ENCODE measurements at places on chromosomes 6 and 20.
A peak's percentile ranks its signal among the peaks of the same experiment; 100 is the strongest.

- no peak for DNase-seq
Measured at GRCh38 chr6:20569000-20569610, 34.8 kb downstream of the CDKAL1 start.

DNA sequence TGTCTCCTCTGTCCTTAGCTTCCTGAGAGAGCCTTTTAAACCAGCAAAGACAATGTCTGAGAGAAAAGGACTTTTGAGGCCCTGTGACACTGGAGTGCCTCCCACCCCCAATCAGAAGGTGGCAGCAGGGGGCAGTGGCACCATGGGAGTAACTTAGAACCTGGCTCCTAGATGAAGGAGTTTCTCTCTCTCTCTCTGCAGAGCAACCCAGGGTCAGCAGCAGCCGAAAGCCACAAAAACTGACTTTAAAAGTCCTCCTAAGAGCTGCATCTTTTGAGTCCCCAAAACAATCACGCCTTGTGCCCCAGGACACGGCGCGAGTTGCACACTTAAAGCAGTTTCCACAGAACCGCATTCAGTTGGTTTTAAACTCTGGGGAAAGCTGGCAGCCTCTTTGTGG lies 5.3 kb upstream of the TCP11 start:
- peak; percentile 77 for DNase-seq

DNA sequence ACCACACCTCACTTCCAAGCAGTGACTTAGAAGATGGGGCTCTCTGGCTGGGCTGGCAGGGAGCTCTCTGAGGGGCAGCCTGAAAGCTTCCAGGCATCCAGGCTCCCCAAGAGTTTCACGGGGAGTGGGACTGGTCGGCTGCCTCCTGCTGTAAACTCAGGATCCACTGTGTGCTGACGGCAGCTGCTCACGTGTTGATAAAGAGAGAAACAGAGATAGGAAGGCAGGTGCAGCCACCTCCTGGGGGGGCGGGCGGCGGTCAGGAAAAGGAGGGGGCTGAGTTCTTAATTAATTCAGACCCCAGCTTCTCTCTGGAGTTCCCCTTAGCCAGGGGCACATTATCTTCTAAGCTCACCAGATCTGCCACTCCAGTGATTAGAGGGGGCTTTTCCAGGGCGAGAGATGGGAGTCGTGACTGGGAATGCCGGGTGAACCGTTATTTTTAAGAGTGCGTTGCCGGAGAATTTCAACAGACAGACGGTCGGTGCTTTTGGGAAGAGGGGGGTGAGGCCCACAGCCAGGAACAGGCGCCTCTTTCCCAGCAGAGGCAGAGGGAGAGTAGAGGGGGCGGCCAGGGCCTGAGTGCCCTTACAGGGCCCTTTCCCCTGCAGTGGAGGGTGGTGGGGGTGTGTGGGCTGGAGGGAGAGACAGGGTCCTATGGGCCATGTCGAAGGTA lies 70.9 kb downstream of the CD40 start:
- no peak for DNase-seq

DNA sequence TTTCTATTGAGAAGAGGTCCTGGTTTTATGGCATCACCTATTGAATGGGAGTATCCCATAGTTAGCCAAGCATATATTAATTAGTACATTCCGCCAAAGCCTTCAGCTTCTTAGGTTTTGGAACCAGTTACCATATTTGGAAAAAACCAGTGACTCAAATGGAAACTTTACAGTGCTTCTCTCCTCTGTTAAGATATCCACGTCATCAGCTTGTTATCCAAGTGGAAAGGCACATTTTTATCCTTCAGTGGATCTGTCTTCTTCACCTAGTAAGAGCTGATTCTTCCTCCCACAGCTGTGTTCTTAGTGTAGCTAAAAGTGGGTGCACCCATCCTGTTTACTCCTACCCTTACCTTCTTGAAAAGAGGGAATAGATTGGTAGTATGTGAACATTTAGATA lies 34.5 kb downstream of the TPD52L1 start:
- no peak for DNase-seq

- no peak for DNase-seq
Measured at GRCh38 chr20:44291754-44292153, 19.2 kb downstream of the FITM2 start.

- DNase-seq = no peak
Measured at GRCh38 chr20:4656491-4656890, 65.2 kb upstream of the PRND start.

- peak; percentile 81 for DNase-seq
Measured at GRCh38 chr6:44237813-44238433, 9.0 kb upstream of the HSP90AB1 start.

DNA sequence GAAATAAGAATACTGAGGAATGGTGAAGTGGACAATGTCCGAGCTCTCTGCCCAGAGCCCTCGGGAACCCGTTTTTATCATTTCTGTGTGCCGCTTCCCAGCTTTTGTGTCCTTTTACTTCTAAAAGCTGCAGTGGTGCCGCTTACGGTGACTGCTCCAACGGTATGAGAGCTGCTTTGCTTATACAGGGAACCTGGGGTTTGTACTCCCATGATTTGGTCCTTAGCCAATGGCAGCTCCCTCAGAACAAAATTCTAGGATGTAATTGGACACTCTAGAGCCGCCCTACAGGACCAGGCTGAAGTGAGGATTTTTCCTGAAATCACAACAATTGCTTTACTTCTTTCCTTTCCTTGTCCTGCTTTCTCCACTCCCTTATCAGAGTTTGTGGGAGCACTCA lies 24.2 kb upstream of the PCSK2 start:
- DNase-seq = no peak

- no peak for DNase-seq
Measured at GRCh38 chr20:63011798-63012197, 5.0 kb upstream of the BHLHE23 start.

DNA sequence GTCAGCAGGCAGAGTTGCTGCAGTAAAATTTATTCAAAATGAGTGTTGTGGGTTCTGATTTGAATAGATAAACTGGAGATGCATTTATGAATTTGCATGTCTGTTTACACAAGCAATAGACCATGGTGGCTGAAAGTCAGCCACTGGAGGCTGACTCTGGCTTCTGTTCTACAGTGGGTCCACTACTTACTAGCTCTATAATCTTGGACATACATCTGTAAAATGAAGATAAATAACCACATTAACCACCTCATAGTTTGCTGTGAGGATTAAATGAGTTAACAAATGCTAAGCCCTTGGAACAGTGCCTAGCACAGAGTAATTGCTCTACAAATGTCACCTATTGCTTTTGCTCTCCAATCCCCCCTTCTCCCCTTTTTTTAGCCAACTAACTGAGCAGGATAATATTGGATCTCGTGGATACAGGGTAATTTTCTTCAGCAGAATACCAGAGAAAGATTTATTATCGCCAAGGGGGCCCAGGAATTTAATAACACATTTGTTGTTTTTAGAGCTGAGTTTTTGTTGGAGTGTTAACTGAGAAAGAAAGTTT lies 1.4 kb upstream of the PM20D2 start:
- no peak for DNase-seq

DNA sequence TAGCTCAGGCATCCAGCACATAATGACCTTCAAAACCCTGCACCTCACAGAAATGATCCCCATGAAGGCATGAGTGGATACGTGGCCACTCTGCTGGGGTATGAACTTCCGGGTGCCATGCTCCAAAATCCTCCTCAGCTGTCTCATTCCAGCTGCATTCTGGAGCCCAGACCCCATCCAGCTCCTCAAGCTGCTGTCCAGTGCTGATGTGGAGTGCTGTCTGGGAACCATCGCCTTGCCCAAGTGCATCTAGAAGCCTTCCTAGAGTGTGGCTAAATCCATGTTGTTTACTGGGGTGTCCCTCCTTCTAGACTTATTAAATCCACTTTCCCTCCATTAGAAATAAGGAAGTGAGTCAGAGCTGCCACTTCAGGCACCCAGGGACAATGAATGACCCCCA lies 130.8 kb upstream of the PTPRT start:
- DNase-seq = no peak

DNA sequence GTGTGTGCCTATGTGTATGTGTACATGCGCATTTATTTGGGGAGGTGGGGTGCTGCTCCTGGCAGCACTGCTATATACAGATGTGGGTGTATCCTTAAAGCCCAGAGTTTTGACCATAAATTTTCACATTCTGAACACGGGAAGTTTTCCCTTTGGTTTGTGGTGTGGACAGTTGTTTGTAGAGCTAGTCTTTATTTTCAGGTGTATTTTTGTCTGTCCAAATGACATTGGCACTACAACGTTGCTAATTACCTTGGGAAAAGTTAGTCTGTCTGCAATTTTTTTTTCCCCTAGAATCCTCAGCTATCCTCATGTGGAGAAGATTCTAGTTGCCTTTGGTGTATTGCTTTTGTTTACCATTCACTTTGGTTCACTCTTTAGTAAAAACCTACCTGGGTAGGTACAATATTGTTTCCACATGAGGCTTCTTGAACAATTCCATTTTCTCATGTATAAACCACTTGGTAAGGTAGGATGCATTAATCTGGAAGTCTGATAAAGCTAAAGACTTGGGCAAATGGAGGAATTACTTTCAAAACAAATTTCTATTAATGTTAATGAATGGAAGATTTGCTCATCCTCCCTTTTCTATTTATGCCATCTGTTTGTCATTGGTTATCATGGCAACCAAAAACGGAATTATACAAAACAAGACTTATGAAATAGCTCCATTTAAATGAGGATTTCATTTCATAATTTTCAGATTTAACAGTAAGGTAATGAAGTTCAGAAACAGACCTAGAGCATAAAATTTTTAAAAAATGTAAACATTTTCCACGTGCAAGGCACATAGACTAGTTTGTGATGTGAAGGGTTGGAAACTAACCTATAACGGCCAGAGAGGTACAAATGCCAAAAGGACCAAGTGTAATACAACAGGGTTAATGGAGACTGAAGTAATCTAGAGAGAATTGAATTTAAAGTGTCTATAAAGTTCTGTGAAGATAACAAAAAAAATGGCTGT lies 3.9 kb downstream of the CCN2 start:
- no peak for DNase-seq

DNA sequence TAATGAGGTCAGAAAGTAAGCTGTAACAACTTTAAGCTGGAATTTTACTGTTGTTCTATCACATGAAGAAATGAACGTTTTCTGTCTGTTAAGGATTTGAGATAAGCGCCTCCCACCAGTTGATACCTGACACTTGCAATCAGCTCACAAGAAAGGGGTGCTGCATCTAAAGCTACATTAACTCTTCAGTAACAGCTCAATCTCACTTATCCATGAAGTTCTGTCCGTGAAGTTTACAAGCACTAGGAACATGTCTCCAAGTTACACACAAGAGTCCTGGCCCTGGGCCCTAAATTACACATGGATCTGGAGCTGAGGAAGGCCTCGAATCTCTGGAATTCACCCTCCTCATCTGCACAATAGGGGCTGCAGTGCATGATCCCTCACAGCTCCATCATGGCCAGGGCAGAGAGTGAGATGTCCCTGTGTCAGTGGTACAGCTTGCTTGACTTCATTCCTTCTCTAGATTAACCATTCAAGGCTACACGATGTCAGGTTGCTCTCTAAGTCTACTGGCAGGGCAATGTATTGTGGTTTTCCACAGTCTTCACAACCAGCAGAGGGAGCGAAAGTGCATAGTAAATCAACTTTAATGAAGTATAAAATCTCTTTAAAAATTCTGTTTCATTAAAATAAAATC lies 182.4 kb upstream of the MCHR2 start:
- no peak for DNase-seq

- DNase-seq = no peak
Measured at GRCh38 chr6:28824793-28825731, 98.7 kb downstream of the TRIM27 start.

DNA sequence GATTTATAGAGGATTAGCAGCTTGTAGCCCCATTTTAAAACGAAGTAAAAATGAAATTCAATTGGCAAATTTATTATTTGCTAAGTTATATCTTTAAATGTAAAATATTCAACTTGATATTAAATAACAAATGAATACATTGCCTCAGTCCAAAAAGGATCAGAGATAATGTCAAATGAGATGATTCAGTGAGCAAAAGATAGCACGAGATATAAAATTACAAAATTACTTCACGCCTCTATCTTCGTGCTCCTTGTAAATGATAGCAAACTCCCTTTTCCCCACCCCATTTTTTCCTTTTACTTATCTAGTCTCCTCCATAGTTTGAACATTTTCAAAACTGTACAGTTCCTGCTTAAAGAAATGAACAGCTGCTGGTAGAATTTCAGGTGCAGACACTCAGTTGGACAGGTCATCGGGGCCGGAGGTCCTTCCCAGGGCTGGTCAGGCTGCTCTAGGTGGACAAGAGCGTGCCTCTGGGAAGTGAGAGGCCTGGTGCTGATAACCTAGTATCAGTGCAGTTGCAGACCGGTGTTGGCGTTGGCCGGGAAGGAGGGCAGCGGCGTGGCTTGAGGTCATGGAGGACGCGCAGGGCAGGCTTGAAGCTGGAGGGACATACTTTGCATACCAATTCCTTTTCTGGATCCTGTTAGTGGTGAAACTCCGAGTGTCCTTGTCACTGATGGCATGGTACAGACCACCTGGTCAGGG lies 83.9 kb downstream of the CDC5L start:
- DNase-seq = no peak

All from HuH-7 (cell line).